ENCODE measurements at places on chromosomes 5 and 9.

GRCh38 chr5:175718401-175719108, 60.7 kb downstream of the HRH2 start:
- DNase-seq: peak; percentile 8

GRCh38 chr9:127086771-127087170, 35.7 kb downstream of the ANGPTL2 start:
- no peak for DNase-seq

GRCh38 chr5:107979291-107979690, 308.6 kb upstream of the EFNA5 start:
- peak; percentile 79 for DNase-seq

DNA sequence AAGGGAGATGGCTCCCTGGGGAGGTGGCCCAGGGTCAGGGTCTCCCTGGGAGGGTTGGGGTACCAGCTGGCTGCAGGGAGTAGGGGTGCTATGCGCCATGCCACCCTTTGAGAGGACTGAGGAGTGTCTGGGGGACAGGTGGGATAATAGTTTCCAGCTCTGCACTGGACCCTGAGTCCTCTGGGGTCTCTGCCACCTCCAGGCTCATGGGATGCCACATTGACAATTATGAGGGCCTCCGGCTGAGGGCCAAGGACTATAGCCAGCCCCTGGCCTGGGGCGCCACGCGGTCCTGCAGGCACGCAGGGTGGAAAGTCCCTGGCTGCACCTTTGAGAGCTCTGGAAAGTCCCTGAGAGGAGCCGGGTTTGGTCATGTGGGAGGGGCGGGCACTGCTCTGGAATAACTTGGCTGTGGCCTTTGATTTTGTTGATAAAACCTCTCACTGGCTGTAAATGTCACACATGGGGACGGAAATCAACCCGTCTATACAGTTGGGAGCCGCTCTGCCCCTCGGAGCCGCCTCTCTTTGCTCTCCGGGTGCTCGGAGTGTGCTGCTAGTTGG, 16.0 kb downstream of the TRAF2 start:
- peak; percentile 73 for DNase-seq

GRCh38 chr5:120164037-120164436, 300.1 kb upstream of the PRR16 start:
- no peak for DNase-seq

DNA sequence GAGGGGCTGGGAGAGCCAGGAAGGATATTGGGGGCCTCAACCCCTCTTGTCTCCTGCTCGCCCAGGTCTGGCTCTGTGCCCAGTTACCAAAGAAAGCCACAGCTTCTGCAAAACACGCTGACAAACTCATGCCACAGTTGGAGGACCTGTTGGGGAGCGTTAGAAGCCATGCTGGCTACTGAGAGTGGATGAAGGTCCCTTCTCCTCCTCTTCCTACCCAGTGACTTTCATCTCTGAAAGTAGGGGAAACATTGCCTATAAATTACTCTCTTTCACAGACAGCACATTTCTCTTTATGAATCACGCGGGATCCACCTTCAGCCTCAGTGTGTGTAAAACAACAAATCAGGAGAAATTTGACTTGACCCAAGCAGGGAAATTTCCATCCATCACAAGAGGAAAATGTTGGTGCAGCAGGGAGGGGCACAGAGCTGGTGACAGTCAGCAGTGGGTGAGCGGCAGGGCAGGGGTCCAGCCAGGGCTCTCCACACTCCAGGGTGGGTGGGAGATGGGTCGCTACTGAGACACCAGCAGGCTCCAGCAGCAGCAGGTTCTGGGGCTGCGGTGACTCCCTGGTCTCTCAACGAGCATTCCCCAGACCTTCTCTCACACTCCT, 181.9 kb downstream of the FGF18 start:
- DNase-seq: no peak

- no peak for DNase-seq
These were observed 79.4 kb downstream of the SLC1A3 start for GRCh38 chr5:36685631-36686288.

DNA sequence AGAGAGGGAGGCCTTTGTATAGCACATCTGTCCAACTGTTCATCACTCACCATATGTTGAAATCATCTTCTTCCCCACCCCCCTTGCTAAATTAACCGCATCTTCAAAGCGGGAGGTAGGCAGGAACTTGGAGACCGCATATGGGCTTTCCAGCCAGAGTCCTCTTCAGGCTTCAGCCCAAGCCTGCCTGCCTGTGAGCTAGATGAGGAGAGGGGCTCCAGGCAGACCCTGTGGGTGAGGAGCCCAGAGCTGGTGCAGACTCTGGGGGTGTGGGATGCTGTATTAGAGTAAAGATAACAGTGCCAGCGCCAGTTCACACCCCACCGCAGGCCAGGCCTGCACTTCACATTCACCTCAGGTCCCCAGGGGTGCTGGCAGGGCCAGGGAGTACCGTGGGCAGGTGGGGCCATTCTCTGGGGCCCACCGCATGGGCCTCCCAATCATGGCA, 16.2 kb downstream of the PRRC2B start:
- DNase-seq: no peak

GRCh38 chr9:120257483-120257882, 322.5 kb downstream of the CDK5RAP2 start:
- DNase-seq: no peak

DNA sequence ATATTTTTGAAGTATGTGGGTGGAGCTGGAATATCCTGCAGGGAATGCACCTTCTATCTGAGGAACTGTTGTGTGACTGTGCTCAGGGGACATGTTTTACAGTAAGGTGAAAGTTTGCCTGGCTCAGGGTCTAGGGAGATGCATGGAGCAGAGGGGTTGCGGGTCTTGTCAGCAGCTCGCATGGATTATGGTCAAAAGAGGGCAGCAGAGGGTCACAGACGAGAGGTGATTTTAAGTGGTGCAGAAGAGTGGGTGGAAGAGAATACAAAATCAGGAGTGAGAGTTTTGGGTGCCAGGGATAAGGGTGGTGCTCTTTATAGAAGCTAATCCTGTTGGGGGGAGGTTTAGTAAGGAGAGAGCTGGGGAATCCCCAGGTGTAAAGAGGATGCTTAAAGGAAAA, 53.5 kb upstream of the GRIN3A start:
- no peak for DNase-seq

- no peak for DNase-seq
These were observed 49.4 kb downstream of the C9orf50 start for GRCh38 chr9:129571298-129572051.

GRCh38 chr5:72452515-72453245, 54.5 kb downstream of the ZNF366 start:
- no peak for DNase-seq

- no peak for DNase-seq
These were observed 29.9 kb upstream of the ZSWIM6 start for GRCh38 chr5:61302200-61302563.

DNA sequence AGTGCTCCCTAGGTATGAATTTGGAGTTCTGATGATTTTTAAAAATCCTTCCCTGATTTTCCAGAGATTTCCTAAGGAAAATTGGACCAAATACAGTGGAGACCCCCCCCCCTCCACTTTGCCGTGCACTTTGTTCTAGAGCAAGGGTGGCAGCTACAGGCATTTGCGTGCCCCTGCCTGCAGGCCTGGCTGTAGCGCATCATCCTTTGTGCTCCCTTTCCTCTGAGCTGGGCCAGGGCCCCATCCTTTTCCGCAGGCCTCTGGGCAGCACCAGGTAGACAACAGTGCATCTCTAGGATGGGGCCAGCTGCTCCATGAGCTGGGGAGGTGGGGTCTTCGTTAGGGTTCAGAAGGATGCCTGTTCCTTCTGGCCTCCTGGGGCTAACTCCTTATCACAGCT, 39.6 kb downstream of the TRIO start:
- no peak for DNase-seq

DNA sequence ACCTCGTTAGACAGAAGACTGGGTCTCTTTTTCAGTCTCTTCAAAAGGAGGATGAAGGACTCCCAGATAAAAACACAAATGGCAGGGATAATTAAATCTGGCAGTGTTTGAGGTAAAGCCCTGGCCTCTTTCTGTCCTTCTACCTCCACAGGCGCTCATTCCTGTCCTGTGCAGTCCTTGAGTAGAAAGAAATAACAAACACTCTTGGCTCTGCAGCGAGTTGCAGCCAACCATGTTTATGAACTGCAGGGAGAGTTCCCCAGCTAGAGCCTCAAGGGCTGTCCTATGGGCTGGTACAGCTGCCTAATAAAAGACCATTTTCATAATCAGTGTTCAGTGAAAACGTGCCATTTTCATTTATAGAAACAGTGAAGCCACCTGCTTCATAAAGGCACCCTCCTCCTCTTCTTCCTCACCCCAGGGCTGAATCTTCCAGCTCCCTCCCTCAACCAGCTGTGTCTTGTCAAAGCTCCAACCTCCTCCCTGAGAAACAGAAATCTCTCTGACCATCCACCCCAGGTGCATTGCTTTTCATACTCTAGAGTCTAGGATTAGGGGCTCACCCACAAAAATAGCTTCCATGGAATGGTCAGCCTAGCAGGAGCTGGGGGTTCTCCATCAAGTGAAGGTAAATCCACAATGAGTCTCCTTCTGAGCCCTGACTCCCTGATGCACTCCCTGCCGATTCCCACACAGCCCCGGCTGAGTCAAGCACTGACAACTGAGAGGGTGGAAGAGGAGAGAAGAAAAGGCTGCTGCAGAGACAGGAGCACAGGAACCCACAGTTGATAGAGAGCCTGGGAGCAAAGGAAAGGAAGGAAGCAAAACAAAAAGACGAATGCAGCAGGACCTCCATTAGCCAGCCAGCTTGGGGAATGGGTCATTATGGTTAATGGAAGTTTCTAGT, 150.7 kb downstream of the CMYA5 start:
- no peak for DNase-seq

DNA sequence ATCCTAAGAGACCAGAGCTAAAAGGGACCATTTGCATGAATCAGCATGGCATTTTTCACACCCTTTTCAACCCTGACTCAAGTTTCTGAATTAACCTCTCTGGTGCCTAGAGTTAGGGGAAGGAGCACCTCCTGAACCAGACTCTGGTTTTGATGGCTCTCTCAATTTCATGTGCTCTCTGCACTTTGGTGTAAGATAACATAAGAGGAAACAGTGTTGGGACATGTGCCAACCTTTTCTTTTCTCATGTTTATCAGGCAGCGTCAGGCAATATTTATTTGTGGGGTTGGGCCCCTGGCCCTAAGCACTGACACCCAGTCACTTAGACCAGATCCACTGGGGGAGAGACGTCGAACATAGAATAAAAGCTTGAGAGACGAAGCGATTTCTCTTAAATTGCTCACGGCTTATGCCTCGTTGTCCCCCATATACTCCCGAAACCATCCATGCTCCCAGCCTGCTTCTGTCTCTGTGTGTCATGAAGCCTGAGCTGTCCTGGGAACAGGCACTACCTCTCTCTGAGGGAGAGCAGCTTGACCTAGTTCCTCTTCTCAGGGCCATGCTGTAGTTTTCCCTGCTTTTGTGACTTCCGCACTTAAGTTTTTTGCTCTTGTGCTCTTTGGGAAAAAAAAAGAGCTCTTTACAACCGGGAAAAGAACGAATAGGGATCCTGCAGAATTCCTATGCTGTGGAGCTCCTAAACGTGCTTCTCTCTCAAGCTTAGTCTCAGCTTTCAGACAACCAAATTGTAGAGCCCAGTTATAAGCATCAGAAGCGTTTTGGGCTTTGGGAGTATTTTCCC, 195.7 kb downstream of the NR3C1 start:
- DNase-seq: peak; percentile 42

DNA sequence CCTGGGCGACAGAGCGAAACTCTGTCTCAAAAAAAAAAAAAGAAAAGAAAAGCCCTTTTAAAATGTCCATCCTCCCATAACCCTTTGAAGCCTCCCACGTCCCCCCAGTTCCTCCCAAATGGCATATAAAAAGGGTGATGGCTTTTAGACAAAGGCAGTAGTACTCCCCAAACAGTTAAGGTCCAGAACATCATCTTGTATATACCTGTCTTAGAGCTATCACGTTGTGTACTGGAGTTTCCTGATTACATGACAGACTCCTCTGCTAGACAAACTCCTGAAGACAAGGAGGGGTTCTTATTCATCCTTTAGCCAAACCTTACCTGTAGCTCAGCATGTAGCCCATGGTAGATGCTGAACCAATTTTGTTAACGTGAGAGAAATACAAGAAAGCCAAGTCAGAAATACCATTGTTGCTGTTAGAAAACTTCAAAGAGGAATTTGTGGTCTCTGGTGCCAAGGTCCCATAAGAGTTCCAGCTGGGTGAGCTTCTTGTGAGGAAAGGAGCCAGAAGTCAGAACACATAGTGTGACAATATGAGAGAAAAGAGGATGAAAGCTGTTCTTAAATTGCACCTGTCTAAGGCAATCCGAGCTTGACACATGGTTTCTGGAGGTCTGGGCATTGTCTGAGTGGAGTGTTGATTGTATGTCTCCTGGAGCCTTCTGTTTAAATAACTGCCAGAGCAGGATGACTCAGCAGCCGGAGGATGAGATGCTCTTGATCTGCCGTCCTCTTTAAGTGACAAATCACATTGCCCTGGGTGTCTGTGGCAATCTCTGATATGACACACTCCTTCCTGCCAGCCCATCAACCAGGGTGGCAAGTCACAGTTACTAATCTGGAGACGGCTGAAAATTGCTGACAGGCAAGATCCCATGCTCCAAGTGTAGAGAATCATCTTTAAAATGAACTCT, 69.1 kb downstream of the ARRDC3 start:
- DNase-seq: no peak

DNA sequence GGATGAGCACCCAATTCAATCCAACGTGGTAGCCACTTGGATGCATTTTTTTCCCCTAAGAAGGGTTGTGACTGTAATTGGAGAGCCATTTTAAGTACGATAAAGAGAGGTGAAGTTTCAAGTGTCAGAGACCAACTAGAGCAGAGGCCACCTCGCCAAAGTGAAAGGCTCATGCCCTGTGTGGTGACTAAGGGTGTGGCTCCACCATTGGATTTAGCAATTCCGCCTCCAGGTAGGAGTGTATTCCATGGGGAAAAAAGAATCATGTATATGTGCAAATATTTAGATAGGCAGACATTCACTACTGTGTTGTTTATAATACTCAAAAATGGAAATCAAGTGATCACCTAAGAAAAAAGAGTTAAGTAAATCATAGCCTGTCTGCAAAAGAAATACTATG, 53.1 kb upstream of the S1PR3 start:
- DNase-seq: no peak

GRCh38 chr5:19782566-19782965, 205.4 kb downstream of the CDH18 start:
- no peak for DNase-seq

DNA sequence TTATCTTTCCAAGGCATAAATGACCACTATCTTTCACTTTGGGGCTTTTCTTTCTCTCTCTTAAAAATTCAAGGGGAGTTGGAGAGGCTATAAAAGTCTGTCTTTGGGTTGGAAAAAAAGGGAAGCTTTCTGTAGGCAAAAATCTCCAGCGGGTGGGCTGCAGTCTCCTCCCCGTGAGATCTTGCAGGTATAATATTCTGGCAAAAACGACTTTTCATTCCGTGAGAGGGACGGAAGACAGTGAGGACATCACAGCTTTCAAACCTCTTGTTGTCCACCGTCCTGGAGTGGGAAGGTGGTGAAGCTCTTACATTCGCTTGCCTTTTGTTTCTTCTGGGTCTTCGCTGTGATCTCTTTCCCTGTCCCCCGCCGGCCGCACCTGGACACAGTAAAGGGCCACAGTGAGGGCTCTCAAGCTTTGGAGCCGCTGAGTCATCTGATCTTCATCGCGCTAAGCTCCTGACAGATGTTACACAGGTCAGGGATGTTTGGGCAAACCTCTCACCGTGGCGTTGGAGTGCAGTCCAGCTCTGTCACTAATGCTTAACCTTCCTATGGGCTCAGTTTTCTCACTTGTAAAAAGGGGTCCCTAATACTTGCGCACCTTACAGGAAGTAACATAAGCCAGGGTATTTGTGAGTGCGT, 61.9 kb upstream of the MEGF10 start:
- DNase-seq: no peak

GRCh38 chr5:108505608-108506007, 123.7 kb upstream of the FBXL17 start:
- DNase-seq: no peak

All from LNCaP clone FGC (cell line).